Stomach (tissue), 19 donors: ENCODE measurements at places on chromosomes 3 and 15.

- peak; percentile 73 for DNase-seq
Observed at GRCh38 chr15:59255680-59256336, 49.2 kb downstream of the LDHAL6B start.

DNA sequence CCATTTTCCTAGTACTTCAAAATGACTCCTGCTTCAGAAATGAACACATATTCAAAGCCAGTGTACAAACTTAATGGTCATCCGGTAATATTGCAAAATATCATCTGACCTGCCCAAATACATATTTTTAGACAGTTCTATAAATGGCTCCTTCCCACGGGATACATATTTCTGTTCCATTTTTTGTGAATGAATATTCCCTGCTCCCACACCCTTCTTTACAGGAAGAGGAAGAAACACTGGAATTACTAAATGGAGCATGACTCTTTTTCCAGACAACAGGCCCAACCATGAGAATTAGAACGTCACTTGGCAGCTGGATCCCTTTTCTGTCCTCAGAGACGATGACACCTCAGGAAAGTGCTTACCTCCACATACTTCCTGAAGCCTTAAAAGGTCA is 38.0 kb upstream of the CBLB start:
- DNase-seq, result no peak

GRCh38 chr3:23686519-23686918 is 119.2 kb upstream of the UBE2E1 start:
- DNase-seq, result no peak

DNA sequence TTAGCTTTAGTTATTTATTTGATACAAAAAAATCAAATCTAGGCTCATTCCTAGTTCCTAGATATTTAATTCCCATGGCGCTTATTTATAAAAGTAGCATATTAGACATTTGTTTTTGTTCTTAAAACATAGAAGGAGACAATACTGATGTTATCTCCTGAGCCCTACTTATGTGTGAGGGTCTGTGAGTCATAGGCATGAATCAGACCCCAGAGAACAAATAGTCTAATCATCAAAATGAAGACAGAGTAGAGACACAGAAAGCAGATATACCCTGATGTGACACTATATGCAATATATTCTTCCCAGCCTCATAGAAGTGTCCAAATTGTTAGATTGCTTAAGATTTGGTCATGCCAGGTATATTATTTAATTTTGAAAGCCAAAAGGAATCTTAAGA is 44.9 kb downstream of the PEX5L start:
- DNase-seq, result no peak

GRCh38 chr15:28273468-28273867 is 48.5 kb downstream of the HERC2 start:
- DNase-seq, result peak; percentile 23
